Ovary (tissue), 10 donors: ENCODE measurements at places on chromosomes 7 and 10. TPM values are rescaled to one million over a fixed set of nuclear protein-coding genes. Genes with fewer than 3 reads are reported as not detected.

The TRPV6 gene
- 9.7 TPM for total RNA-seq

The MYPN gene
- total RNA-seq, result not detected

The GCK gene
- total RNA-seq, result 0.92 TPM

The HTR7 gene
- total RNA-seq, result 0.33 TPM

The HMX3 gene
- not detected for total RNA-seq

The HOXA2 gene
- 0.36 TPM for total RNA-seq

The BLNK gene
- 4.3 TPM for total RNA-seq

DNA sequence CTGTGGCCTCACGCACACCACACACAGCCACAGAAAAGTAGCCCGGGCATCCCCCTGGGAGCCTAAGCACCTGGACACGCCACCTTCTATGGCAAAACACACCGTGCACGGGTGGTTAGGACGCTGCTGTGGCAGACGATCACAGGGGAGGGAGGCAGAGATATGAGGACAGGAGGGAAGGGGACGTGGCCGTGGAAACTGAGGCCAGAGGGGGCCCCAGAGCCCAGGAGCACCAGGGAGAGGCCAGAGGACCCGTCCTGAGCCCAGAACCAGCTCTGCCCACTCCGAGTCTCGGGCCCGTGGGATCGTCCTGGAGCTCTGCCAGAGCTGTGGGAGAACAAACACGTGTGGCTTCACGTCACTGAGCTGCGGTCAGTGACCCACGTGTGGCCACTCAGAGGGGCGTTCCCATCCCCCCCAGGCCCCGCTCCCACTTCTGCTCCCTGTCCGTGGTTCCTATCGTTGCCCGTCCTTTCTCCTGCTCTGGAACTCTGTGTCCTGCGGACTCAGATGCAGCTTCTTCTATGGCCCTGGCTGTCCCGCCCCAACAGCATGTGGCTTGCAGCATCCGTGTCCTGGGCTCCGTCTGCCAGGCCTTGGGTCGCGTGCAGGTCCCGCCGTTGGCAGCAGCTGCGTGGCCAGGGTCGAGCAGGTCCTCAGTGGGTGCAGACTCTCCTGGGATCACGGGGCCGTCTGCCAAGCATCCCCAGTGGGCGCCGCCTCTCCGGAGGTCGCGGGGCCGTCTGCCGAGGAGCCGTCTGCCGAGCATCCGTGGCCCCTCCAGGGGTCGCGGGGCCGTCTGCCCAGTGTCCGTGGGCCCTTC is 31.0 kb downstream of the GET4 start:
- no peaks in the 10 kb centered on the region for H3K36me3 ChIP-seq
- no peak overlapping the region for H3K4me3 ChIP-seq
- H3K4me1 ChIP-seq, result peaks cover 10% of the 10 kb centered on the region
- H3K27me3 ChIP-seq, result no peaks in the 10 kb centered on the region
- no peak for DNase-seq

GRCh38 chr10:7274293-7274692 is 136.5 kb downstream of the SFMBT2 start:
- H3K36me3 ChIP-seq, result no peaks in the 10 kb centered on the region
- H3K4me3 ChIP-seq, result no peak overlapping the region
- DNase-seq, result no peak
- no peak overlapping the region for H3K27ac ChIP-seq
- peaks cover 2% of the 10 kb centered on the region for H3K4me1 ChIP-seq
- H3K27me3 ChIP-seq, result no peaks in the 10 kb centered on the region

DNA sequence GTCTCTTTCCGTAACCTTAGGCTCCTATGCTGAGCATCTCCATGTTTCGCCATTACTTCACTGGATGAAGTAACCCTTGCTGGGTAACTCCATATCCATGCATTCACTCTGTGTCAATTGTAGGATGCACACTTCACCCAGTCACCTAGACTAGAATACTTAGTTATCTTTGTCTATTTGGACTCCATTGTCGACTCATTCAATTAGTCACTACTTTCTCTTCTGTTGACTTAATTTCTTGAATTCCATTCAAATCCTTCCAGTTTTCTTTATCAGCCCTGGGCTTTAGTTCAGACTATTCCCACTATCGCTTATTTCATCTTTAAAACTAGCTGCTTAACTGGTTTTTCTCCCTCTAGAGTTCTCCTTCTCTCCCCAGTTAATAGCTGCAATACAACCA is 111.3 kb upstream of the TNS3 start:
- no peak for DNase-seq
- no peak overlapping the region for H3K27ac ChIP-seq
- no peaks in the 10 kb centered on the region for H3K36me3 ChIP-seq
- H3K4me1 ChIP-seq, result no peaks in the 10 kb centered on the region
- no peaks in the 10 kb centered on the region for H3K27me3 ChIP-seq

GRCh38 chr7:119482209-119482608 is 790.8 kb upstream of the KCND2 start:
- no peaks in the 10 kb centered on the region for H3K36me3 ChIP-seq
- no peaks in the 10 kb centered on the region for H3K27me3 ChIP-seq
- H3K4me3 ChIP-seq, result no peak overlapping the region
- no peak overlapping the region for H3K27ac ChIP-seq

GRCh38 chr10:97474918-97475317 is 23.3 kb downstream of the MMS19 start:
- no peak overlapping the region for H3K27ac ChIP-seq
- H3K4me1 ChIP-seq, result peaks cover 2% of the 10 kb centered on the region
- H3K4me3 ChIP-seq, result no peak overlapping the region
- no peaks in the 10 kb centered on the region for H3K36me3 ChIP-seq

DNA sequence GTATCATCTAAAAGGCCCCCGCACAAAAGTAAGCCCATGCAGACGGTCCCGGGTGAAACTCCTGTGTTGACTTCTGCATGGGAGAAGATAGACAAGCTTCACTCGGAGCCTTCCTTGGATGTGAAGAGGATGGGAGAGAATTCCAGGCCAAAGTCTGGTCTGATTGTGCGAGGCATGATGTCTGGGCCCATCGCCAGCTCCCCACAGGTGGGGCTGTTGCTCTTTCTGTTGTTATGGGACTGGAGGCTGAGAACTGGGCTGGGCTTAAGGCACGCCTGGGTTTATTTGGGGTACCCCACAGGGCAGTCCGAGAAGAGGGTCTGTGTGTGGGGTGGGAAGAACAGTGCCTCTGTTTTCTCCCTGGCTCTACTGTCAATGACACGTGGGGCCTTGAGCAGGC is 14.6 kb downstream of the MINDY4 start:
- DNase-seq, result no peak
- H3K36me3 ChIP-seq, result no peaks in the 10 kb centered on the region

GRCh38 chr10:52915391-52915790 is 142.8 kb upstream of the MBL2 start:
- H3K27ac ChIP-seq, result no peak overlapping the region
- H3K36me3 ChIP-seq, result no peaks in the 10 kb centered on the region

DNA sequence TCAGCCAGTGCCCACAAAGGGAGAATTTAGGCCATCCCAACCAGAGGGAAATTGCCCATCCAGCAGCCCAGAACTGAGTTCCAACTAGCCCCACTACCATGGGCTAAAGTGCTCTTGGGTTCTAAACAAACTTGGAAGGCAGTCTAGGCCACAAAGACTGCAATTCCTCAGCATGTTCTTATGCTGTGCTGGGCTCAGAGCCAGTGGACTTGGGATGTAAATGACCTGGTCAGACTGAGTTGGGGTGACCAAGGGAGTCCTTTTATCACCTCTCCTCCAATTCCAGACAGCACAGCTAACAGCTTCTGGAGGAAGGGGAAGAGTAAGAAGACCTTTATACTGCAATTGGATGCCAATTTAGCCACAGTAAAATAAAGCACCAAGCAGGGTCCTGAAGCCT is 607.2 kb upstream of the KCND2 start:
- no peaks in the 10 kb centered on the region for H3K36me3 ChIP-seq
- no peak for DNase-seq
- no peak overlapping the region for H3K27ac ChIP-seq
- H3K4me1 ChIP-seq, result no peaks in the 10 kb centered on the region

- H3K27ac ChIP-seq, result no peak overlapping the region
- no peaks in the 10 kb centered on the region for H3K27me3 ChIP-seq
- H3K4me3 ChIP-seq, result no peak overlapping the region
Observed at GRCh38 chr10:3295582-3296151, 123.1 kb upstream of the PITRM1 start.

DNA sequence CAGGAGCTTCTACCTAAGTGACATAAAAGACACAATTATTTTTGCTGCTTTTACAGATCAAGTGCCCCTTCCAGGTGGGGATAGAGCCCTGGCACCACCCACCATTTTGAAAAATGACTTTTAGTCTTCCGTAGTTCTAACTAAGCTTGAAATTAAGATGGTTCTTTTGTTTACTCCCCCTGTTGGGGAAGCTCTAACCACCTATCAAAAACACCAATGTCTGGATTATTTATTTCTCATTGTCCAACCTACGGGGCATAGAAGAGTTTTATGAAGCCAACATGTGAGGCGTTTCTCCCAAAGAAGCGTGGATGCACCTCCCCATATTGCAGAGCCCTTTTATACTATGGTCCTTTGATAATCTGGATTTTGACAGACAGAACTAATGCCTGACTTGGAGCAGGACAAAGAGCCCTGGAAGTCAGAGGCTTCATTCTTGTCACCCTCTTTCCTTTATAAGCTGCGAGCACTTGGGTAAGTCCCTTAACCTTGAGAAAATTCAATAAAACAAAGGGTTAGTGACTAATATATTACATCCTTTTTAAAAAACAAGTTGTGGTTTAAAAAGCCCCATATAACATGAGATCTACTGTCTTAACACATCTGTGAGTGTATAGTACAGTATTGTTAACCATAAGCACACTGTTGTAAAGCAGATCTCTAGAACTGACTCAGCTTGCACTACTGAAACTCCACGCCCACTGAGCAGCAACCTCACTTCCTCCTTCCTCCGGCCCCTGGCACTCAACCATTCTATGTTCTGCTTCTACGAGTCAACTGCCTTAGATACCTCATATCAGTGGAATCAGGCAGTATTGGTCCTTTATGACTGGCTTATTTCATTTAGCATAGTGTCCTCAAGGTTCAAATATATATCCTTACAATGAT is 67.5 kb downstream of the ATXN7L1 start:
- H3K36me3 ChIP-seq, result no peaks in the 10 kb centered on the region
- no peaks in the 10 kb centered on the region for H3K4me1 ChIP-seq
- no peak for DNase-seq

DNA sequence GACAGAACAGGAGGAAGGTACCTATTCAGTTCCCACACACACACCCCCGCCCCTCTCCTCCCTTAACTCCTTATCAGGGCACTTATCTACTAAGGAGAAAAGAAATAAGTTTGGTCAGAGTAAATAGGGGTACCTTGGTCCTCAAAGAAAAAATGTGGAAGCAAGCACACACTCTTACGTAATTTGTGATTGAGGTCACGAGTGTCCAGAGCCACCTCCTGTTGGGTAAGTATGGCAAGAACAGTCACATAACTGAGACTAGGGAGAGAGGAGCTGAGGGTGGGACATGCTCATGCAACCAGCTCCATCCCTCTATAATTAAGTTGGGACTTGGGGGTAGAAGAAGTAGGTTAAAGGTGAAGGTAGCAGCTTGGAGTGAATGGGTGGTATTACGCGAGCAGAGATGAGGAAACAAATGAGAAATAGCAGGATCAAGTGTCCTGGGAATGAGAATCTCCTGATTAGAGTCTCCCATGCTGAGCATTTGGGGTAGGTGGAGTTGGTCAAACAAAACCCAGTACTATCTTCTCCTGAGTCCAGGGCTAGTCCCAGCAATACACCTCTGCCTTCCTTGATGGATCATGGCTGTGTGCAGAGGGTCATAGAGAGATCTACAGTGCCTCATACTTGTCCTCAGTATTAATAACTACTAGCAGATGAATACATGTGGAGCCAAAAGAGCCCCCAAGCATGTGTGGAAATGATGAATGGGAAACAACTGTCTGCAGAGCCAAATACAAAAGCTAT is 77.1 kb downstream of the GSAP start:
- H3K4me1 ChIP-seq, result peaks cover 2% of the 10 kb centered on the region
- H3K27me3 ChIP-seq, result no peaks in the 10 kb centered on the region
- DNase-seq, result no peak
- no peak overlapping the region for H3K4me3 ChIP-seq
- H3K27ac ChIP-seq, result no peak overlapping the region

- H3K4me3 ChIP-seq, result no peak overlapping the region
- no peak overlapping the region for H3K27ac ChIP-seq
- H3K27me3 ChIP-seq, result no peaks in the 10 kb centered on the region
- no peaks in the 10 kb centered on the region for H3K4me1 ChIP-seq
- no peaks in the 10 kb centered on the region for H3K36me3 ChIP-seq
Observed at GRCh38 chr7:47795631-47796030, 152.6 kb downstream of the PKD1L1 start.

- H3K36me3 ChIP-seq, result no peaks in the 10 kb centered on the region
- H3K4me3 ChIP-seq, result no peak overlapping the region
- no peak for DNase-seq
- no peaks in the 10 kb centered on the region for H3K4me1 ChIP-seq
Observed at GRCh38 chr10:13893926-13894325, 307.2 kb downstream of the PRPF18 start.

DNA sequence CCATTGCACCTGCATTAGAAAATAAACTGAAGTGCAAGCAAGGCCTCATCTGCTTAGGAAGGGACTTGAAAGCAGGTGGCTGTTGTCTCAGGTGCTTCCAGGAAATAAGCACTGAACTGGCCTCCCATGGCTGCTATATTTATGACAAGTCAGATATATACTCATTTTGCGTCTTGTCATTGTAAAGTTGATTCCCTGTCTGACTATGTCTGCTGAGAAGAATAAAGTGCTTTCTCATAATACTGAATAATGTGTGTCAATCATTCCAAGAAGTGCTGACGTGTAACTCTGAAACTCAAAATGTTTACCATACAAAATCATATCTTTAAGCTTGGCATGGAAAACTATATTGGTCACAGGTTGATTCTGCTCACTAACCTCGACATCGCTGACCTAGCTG is 44.9 kb upstream of the SVOPL start:
- DNase-seq, result no peak
- no peaks in the 10 kb centered on the region for H3K36me3 ChIP-seq
- H3K27me3 ChIP-seq, result no peaks in the 10 kb centered on the region
- H3K27ac ChIP-seq, result no peak overlapping the region
- no peaks in the 10 kb centered on the region for H3K4me1 ChIP-seq

DNA sequence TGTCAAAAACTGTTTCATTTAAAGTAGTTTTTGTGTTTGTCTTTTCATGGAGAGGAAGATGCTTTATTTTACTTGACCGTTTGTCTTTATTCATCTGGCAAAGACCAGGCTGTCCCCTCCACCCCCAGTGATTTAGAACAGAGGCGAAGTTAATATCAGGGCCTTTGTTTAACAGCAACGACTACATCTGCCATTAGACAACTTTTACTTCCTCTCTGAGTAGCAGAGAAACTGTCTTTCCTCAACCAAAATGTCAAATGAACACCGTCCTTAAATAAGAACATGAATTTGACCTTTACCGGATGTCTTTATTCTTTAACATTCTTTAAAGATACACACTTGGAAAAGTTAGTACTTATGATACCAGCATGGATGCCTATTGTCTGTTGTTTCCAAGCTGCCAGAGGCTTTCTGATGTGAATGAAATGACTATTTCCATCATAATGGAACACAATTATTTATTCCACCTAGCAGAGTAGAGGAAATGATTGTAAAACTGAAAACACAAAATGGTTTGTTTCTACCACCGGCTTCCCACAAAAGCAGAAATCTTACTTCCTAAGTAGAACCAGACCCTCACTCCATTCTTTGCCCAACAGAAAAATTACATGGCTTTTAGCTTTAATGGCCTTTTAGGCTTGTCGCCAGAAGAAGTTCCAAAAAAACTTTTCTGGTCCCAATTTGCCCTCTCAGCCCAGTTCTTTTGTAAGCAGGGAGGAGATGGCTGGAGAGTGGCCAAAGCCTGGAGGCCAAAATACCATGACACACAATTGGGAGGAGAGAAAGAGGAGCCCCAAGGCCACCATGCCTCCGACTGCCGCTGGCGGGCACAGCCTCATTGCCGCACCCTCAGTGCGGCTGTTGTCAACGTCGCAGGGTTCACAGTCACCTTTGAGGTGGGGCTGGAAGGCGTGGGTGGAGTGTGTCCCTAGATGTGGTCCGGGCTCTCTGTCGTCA is 168.5 kb downstream of the TEX36 start:
- H3K27ac ChIP-seq, result no peak overlapping the region
- H3K4me3 ChIP-seq, result no peak overlapping the region
- no peak for DNase-seq
- H3K4me1 ChIP-seq, result no peaks in the 10 kb centered on the region
- no peaks in the 10 kb centered on the region for H3K36me3 ChIP-seq
